ENCODE measurements at places on chromosomes 6 and 20. TPM values are rescaled to one million over a fixed set of nuclear protein-coding genes. Genes with fewer than 3 reads are reported as not detected.

- no peak for DNase-seq
These were observed 128.9 kb upstream of the AKIRIN2 start for GRCh38 chr6:87830907-87831306.

DNA sequence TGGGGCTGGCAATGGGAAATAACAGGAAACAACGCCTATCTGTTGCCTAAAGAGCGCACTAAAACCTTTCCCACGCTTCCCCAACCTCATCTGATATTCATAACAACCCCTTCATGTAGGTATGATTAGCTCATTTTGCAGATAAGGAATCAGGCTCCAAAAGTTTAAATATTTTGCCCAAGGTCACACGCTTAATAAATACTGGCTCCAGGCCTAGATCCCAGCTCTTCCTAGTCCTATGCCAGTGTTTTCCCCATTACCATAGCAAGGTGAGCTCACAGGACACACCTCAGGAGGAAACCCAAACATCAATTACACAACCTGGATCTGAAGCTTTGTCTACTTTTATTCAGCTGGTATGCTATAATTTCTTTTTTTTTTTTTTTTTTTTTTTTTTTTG, 19.6 kb downstream of the MBOAT1 start:
- DNase-seq: no peak

DNA sequence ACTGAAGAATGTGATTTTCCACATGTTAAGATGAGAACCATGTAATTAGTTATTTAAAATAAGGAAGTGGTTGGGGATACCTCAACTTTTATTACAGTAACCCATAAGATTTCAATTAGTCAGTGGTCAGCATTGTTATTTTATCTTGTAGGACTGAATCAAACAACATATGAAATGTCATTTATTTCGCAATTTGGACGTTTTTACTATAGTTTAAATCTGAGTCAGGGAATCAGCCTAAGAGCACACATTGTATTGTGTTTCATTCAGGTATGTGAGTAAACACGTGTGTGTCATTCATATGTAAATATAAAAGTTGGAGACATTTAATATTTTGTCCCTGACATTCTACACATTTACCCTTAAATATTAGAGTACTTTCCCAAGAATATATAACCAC, 1418.7 kb downstream of the GRIK2 start:
- DNase-seq: no peak

DNA sequence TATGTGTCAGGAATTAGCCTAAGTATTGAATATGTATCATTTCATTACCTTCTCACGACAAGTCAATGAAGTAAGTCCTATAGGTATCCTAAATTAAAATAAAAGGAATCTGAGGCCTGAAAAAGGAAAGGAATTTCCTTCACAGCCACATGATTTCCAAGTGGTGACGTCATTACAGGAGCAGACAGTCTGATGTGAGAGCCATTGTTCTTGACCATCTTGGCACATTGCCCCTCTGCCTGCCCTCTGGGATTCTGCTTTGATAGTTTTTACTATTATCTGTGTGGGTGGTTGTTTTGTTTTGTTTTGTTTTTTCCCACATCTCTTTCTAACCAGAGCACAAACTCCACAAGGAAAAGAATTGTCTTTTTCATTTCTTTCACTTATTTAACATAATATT, 219.8 kb upstream of the UFL1 start:
- no peak for DNase-seq

The TCF21 gene
- 208 TPM for polyA plus RNA-seq

- no peak for DNase-seq
These were observed 12.9 kb upstream of the ADTRP start for GRCh38 chr6:11791354-11792107.

- no peak for DNase-seq
These were observed 21.2 kb upstream of the SLC22A2 start for GRCh38 chr6:160279850-160280249.

DNA sequence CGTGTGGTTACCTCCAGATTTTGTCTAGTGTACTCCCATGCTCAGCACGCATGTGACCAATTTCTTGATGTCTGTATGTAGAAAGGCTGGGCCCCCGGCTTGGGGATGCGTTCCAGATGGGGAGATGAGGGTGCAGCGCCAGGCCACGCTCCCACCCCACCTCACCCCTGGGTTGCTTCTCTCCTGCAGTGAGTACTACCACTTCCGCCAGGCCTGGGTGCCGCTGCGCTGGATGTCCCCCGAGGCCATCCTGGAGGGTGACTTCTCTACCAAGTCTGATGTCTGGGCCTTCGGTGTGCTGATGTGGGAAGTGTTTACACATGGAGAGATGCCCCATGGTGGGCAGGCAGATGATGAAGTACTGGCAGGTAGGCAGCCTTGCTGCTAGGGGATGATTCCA, 11.5 kb upstream of the SRF start:
- DNase-seq: no peak

DNA sequence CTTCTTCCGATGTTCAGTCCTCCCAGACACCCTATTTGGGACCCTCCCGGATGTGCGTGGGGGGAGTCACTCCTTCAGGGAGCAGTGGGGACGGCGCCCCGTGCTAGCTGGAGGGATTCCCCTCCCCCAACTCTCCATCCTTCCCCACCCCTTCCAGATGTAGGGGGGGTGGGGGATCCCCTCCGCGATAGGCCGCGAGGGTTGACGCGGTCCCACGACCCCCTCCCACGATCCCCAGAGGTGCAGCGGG, 548 bp downstream of the GNL1 start:
- peak; percentile 58 for DNase-seq

DNA sequence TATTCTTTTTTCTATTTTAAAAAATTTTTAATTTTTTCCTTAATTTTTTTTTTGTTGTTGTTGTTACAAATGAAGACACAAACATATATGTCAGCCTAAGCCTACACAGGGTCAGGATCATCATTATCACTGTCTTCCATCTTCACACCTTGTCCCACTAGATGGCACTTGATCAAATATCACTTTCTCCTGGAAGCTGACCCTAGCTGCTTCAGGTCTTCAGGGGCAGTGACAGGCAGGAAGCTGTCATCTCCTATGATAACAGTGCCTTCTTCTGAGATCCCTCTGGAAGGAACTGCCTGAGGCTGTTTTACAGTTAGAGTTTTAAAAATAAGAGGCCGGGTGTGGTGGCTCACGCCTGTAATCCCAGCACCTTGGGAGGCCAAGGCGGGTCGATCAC, 70.2 kb upstream of the EEF1E1 start:
- no peak for DNase-seq

GRCh38 chr6:43247114-43247999, 4.1 kb downstream of the TTBK1 start:
- DNase-seq: no peak

DNA sequence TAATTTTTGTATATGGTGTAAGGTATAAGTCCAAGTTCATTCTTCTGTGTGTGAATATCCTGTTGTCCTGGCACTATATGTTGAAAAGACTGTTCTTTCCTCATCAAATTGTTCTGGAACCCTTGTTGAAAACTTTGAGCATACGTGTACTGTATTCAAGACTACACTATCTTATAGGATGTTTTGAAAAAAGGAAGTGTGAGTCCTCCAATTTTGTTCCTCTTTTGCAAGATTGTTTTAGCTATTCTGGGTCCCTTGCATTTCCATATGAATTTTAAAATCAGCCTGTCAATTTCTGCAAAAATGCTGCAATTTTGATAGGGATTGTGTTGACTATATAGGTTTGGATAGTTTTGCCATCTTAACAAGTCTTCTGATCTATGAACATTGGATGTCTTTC, 195.2 kb downstream of the BACH2 start:
- no peak for DNase-seq

The WFDC10B gene
- polyA plus RNA-seq: not detected

DNA sequence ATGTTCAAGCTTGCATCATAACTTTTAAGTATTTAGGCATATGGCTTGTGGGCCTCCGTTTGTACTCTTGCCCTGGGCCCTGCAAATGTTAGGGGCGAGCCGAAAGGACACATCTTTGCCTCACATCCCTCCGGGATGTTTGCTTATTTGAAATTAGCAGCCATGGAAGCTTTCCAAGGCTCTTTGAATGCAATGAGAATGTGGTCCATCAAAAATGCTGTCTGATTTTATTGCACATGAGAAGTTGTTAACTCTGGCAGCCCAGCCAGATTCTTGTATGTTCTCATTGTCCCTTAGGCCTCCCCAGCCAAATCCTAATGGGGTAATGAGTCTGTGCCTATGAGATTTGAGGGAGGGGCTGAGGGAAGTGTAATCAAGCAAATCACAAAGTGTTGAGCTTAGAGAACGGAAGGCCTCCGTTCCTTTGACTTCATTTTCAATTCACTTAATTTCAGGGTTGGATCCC, 261.2 kb upstream of the MARCKS start:
- DNase-seq: peak; percentile 77

DNA sequence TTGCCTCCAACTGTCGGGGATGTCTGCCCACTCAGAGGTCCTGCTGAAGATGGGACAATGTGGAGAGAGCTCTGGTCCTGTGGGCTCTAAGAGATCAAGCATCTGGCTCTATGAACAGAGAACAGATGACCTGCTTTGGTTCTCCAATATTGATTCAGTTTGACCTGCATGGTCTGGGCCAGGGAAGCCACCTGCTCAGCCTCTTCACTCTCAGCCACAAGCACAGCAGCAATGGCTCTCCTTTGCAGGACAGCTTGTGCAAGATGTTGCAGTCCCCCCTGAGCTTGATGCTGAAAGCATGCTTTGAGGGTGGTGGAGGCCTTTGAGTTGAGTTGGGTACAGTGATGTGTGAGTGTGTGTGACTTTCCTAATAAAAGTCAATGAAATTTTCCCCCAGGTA, 18.6 kb upstream of the MCM3 start:
- DNase-seq: no peak

DNA sequence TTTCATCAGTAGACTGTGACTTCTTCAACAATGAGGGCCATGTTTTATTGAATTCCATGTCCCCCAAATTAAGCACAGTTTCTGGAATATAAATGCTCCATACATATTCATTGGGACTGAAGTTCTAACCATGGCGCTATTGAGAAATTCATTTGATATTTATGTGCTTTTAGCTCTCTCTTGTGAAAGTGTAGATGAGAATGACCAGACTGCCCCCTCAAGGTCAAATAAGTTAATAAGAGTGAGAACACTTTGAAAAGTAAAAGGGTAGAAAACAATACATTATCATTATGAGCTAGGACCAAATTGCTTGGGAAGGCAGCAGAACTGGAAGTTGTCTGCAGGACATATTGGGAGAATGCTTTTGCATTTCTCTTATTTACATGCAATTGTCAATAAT, 597.9 kb downstream of the EPM2A start:
- no peak for DNase-seq

The OTOR gene
- not detected for polyA plus RNA-seq

DNA sequence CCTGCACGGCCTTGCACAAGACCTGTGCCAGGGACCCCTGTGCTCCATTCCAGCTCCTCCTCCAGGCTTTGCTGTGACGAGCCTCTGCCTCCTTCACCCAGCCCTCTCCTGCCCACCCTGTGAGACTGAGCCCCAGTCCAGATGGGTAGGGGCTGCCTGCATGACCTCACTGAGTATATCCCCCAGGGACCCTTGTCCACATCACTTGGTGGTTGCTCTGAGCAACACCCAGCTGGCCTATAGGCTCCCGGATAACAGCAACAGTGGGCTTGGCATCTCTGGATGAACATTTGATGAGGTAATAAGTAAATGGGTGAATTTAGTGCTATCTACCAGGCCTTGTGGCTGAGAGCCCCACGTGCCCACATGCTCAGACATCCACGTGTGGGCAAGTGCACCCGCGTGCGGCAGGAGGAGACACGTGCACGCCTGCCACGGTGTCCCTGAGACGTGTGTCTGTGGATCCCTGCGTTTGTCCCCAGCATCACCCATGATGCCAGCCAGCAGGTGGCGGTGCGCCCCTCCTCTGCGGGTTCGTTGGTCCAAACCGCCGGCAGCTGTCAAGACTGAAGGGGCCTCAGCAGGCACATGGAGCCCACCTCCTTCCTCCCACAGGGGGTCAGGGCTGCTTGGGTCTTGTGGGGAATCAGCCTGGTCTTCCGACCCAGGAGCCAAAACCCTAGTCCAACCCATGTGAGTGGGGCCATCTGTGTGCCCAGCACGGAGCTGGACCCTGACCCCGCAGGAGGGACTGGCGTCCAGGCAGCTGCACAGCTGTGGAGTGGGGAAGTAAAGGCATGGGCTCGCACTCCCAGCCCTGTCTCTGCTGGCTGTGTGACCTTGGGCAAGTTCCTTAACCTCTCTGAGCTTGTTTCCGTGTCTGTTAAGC, 45.9 kb downstream of the FGD2 start:
- DNase-seq: peak; percentile 63

DNA sequence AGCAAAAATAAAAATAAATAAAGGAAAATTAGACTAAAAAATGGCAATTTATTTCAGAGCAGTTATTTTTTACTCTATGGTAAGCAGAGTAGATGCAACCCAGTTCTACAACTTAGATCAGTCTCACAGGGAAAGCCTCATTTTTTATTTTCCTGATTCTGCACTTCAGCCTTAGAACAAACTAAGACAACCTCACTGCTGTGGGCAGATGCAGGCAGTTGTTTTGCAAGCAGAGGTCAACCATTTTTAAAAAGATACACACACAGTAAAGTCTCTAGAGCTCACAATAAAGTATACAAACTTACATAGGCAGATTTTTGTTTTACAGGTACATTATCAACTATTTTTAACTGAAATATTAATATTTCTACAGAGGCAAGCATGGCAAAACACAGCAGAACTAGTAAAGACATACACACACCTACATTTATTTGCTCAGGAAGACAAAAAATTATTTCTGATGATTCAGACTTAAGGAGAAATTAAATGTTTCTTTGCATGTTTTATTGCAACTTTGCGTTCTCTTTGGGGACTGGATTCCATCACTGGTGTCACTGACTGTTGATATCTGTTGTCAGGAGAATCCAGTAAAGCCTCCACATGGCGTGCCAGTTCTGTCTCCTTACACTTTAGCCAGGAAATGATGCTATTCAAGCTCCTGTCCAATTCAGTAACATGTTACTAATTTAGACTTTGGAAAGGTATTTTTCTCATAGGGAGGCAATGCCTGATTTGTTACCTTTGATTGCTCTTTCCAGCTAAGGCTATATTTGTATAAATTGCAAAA, 102.7 kb downstream of the TRDN start:
- DNase-seq: no peak

The HCRTR2 gene
- polyA plus RNA-seq: 0.17 TPM

The MAP7 gene
- polyA plus RNA-seq: 30.9 TPM

The SEMG1 gene
- not detected for polyA plus RNA-seq

The PTPRT gene
- polyA plus RNA-seq: 0.56 TPM

- no peak for DNase-seq
These were observed 1154.0 kb upstream of the EYS start for GRCh38 chr6:66861007-66861541.

The NOTCH4 gene
- polyA plus RNA-seq: 14.9 TPM

GRCh38 chr6:41937472-41937860, 4.1 kb downstream of the CCND3 start:
- DNase-seq: no peak

The TAB2 gene
- 86.2 TPM for polyA plus RNA-seq

The NRN1 gene
- 9.9 TPM for polyA plus RNA-seq

DNA sequence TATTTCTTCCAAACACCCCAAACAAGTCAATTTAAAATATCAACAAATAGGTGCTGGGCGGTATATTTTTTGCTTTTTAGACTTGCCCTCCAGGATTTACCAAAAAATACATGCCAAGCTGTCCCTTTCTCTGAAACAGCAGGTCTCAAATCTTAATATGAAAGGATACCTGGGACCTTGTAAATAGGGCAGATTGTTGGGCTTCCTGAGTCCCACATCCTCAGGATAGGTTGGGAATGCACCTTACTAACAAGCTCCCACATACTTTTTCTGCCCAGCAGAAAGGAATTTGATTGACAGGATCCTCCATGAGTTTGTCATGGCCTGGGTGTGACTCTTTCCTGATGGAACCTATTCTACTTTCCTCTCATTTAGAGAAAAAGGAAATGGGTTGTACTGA, 4.9 kb upstream of the SLC24A3 start:
- DNase-seq: no peak

All from left renal cortex interstitium (tissue), 4 donors.